Lung (tissue), 17 donors: ENCODE measurements at places on chromosomes 2 and 18. TPM values are rescaled to one million over a fixed set of nuclear protein-coding genes. Genes with fewer than 3 reads are reported as not detected.

Gene SEC11C
- polyA plus RNA-seq, result 74.3 TPM

Gene GPBAR1
- polyA plus RNA-seq, result 3.3 TPM

Gene IL36G
- 0.14 TPM for polyA plus RNA-seq

Gene TXNDC2
- 0.19 TPM for polyA plus RNA-seq

Gene ARHGAP25
- 43.0 TPM for polyA plus RNA-seq

Gene NDC80
- polyA plus RNA-seq, result 1.1 TPM

Gene SLC11A1
- 206 TPM for polyA plus RNA-seq

Gene SLC30A3
- polyA plus RNA-seq, result 0.37 TPM

Gene ITGA6
- polyA plus RNA-seq, result 19.1 TPM

Gene TMEM37
- 9.9 TPM for polyA plus RNA-seq

Gene CFAP53
- 5.0 TPM for polyA plus RNA-seq

Gene NPPC
- polyA plus RNA-seq, result not detected

Gene SERPINB12
- polyA plus RNA-seq, result not detected

Gene LOXL3
- polyA plus RNA-seq, result 7.3 TPM

Gene COQ10B
- 13.3 TPM for polyA plus RNA-seq

Gene ARID5A
- 23.2 TPM for polyA plus RNA-seq

Gene EPB41L3
- 19.0 TPM for polyA plus RNA-seq

Gene ACOXL
- 4.4 TPM for polyA plus RNA-seq

Gene DPP10
- 0.08 TPM for polyA plus RNA-seq

Gene LRRTM4
- 0.08 TPM for polyA plus RNA-seq

Gene ANKRD30B
- polyA plus RNA-seq, result not detected

Gene SCG2
- polyA plus RNA-seq, result 0.72 TPM

Gene SNORC
- 0.63 TPM for polyA plus RNA-seq

Gene TGOLN2
- 83.4 TPM for polyA plus RNA-seq

Gene DIPK1C
- not detected for polyA plus RNA-seq

Gene DBI
- polyA plus RNA-seq, result 509 TPM

Gene LYPD1
- 5.6 TPM for polyA plus RNA-seq

Gene ZNF396
- 2.4 TPM for polyA plus RNA-seq

Gene BOLL
- polyA plus RNA-seq, result not detected

Gene DNAH6
- 1.9 TPM for polyA plus RNA-seq

Gene NAPG
- polyA plus RNA-seq, result 12.7 TPM
